Epithelial cell of esophagus (primary cell): ENCODE measurements at places on chromosomes 2 and 18.

- DNase-seq: no peak
Observed at GRCh38 chr2:275466-275865, 10.7 kb downstream of the ACP1 start.

DNA sequence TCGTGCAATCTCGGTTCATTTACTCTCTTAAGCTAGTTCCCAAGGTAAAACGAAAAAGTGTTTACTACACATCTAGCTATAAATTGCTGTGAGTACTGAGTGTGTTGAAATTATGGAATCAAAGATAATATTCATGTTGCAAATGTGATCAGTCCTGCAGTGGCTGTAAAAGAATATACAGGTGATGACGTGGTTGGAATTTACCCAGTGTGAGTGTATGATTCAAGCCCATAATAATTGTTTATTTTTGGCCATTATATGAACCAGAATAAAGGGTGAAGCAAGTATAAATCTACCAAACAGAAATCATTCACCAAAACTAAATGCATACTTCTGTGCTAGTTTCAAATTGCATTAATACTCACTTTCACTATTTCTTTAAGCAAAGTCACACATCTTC, 1363.6 kb upstream of the CHAC2 start:
- DNase-seq: no peak

GRCh38 chr2:124478761-124479160, 453.7 kb downstream of the CNTNAP5 start:
- no peak for DNase-seq

GRCh38 chr2:68206793-68207192, 45.5 kb downstream of the PPP3R1 start:
- DNase-seq: no peak

DNA sequence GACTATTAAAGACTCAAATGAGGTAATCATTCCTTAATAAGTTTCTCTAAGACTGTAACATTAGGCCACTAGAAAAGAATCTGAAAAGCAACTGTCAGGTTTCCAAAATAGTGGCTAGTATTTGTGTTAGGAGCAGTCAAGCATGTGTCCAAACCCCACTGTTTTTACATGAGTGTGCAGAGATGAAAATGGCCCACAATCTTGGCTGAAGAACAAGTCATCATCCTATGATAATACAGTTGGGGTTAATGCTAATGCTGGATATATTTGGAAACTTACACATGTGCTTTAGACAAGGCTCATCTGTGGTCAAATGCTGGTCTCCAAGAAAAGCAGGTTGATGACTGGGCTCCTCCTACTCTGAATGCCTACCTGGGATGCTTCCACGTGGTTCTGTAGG, 73.6 kb downstream of the MAIP1 start:
- DNase-seq: no peak

DNA sequence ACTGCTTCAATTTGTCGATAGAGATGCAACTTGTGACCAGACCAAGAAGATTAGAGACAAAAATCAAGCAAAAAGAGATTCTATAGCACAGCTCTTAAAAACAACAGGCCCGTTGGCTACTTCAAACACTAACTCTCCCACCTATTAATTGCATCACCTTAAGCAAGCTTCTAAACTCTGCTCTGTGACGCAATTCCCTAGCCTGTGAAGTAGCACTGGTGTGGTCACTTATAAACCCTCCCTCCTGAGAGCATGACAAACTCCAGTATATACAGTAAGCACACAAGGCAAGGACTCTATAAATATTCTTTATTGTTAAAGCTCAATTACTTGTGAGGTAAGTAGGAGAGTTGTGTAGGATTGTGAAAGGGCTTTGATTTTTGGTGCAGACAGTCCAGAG, 72.3 kb downstream of the CMPK2 start:
- peak; percentile 21 for DNase-seq
